ENCODE measurements at places on chromosomes 3 and 15.
A peak's percentile ranks its signal among the peaks of the same experiment; 100 is the strongest.

DNA sequence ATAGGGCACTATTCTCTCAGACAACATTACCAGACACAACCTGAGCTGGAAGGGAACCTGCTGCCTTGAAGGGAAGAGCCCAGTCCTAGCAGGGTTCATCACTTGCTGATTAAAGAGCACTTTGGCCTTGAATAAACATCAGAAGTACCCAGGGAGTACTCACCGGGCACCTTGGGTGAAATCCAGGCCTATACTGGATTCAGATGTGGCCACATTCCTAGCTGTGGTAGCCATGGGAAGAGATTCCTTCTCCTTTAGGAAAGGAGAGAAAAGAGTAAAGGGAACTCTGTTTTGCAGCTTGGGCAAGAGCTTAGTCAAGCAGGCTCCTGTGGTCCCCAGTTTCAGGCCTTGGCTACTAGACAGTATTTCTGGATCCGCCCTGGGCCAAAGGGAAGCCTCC is 195.0 kb downstream of the SPATA16 start:
- DNase-seq = no peak

DNA sequence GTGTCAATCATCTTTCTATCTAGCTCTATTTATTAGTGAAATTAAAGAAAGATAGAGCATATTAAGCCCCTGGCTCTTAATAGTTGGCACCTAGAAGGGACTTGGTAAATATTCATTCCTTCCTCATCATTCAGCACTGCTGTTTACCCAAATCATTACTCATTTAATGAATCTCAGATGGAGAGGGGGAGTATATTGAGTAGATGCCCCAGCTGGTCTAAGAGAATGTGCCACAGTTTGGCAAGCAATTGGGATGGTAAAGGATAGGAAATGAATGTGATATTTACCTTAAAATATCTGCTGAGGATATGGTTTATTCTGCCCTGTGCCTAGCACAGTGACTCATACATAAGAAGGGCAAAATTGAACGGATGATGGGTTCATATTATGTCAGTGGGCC is 6.0 kb downstream of the IL1RAP start:
- no peak for DNase-seq

DNA sequence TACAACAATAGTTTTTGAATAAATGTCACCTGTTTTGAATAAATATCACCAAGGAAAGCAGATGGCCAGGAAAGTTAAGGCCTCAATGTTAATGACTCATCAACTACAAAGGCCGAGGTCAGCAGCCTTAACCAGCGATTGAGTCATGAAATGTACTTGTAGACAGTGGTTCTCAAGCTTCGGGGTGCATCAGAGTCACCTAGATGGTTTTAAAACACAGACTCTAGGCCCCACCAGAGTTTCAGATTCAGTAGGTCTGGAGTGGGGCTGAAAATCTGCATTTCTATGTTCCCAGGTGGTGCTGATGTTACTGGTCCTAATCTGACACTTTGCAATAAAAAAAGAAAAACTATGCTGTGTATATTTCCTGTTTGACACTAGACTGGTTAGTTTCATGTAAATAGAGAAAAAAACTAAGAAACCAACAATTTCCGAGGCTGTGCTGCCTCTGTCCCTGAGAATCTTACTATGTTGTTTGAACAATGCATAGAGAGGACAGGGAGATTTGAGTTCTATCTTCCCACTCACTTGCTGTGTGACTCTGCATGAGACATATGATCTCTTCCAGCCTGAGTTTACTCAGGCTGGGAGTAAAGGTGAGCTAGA is 9.8 kb downstream of the RAB27A start:
- DNase-seq = peak; percentile 87

DNA sequence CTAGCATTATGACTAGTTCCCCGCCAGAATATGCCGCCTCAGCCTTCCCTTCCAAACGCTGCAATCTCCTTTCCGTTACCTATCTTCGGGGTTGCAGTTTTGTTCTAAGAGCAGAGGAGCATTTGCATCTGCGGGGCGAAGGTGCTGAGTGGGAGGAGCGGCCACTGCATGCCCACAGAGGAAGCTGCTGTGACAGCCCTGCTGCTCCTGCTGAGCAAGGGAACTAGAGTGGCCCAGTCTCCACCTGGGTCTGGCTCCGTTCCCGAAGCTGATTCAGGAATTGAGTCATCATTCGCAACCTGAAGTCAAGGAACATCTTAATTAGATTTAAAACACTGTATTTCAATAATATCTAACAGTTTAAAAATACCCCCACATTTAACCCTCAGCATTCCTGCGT is 98.2 kb upstream of the TJP1 start:
- DNase-seq = peak; percentile 85

GRCh38 chr3:69120879-69121464 is 1.4 kb downstream of the LMOD3 start:
- peak; percentile 87 for DNase-seq

DNA sequence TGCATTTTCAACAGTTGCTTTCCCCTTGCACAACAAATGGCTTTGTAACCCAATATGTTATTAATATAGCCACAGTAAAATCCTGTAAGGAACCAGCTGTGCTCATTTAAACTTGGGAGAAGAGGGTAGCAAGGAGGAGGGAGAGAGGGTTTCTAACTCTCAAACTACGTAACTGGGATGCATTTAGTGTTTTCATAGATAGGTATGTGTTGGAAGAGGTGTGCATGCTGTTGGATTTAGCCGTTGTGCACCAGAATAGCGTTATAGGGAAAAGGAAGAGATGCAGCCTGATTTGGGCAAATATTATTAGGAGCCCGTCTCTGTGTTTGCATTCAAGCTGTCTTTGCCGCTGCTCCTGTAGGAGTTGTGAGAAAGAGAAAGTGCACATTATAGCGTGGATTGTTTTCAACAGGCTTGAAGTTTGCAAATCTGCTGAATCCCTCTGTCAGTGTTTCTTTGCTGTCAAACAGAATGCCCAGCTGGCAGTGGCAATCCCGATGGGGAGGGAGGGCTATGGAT is 39.4 kb downstream of the ARPP21 start:
- no peak for DNase-seq

GRCh38 chr3:183268366-183268765 is 15.3 kb downstream of the B3GNT5 start:
- no peak for DNase-seq

Measured in MCF 10A (cell line).